ENCODE measurements at places on chromosomes 12 and 14. TPM values are rescaled to one million over a fixed set of nuclear protein-coding genes. Genes with fewer than 3 reads are reported as not detected.

The NPFF gene
- not detected for total RNA-seq

The RNFT2 gene
- not detected for total RNA-seq

The CCDC184 gene
- 0.39 TPM for total RNA-seq

The KRT2 gene
- total RNA-seq: not detected

The C12orf56 gene
- not detected for total RNA-seq

The ZNF10 gene
- 8.0 TPM for total RNA-seq

The CCND2 gene
- total RNA-seq: 129 TPM

The MYO1A gene
- total RNA-seq: 0.31 TPM

- ATAC-seq: no peak
These were observed 35.7 kb upstream of the DDX11 start for GRCh38 chr12:31037931-31038330.

GRCh38 chr14:77241955-77242354 is 29.1 kb downstream of the NGB start:
- ATAC-seq: no peak

DNA sequence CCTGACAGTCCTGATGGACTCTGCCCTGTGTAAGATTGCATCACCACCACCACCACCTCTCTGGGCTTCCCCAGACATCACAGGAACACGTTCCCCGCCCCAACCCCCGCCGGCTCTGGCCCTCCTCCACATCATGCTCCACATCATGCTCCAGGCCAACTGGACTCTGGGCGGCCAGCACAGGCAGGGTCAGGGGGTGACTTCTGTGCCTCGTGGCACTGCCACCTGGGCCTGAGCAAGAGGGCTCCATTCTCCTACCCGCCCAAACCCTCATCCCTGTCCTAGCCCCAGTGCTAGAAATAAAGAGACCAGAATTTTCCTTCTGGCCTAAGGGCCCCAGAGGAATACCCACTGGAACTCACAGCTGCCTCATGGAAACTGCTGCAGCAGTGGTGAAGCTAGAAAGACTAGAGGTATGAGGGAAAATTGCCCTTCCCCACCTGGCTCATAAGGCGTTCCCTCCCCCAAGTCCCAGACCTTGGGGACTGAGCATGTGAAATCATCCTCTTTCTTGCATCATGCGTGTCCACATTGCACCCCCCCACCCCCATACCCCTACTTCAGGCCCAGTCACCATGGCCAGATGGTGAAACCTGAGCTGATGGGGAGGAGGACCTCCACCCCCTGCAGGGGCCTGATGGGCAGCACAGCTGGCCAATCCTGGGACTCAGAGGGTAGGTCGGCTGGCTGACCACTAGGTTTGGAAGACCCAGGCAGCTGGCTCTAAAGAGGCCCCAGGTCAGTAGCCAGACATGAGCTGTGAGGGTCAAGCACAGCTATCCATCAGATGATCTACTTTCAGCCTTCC is at the start of gene INHBE:
Gene INHBE, plus strand, starts transcription at position 742 of the 808 bp plus-strand sequence. CDS start 230 bp downstream, outside the sequence.
- no peak for ATAC-seq

DNA sequence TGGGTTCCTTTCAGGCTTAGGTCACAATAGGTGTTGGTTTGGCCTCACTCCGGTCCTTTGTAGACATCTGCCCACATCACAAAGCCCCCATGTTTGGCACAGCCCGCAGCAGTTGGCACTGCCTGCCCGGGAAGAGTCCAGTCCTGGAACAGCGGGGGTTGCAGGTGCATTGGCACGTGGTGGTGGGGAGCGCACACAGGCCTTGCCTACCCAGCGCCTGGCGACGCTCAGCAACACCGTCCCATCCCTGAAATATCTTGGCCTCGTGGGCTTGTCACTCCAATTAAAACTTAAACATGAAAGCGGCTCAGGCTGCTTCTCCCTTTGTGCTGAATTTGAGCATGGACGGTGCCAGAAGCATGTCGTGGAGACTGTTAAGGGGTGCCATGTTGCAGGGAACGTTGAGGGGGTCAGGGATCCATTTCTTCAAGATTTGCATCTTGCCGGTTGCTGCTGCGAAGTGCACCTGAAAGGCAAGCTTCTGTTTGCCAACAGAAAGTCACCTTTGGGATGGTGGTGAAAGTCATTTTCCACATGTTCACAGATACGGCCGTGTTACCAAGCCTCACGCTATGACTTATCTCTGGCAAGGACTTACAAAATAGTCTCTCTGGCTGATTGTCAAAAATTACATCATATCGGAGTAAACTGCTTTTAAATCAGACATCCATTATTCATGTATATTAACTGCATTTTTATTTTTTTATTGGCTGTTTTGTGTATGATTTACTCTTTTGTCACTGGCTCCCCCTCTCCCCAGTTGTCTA is 91.5 kb downstream of the FBXW8 start:
- ATAC-seq: no peak

DNA sequence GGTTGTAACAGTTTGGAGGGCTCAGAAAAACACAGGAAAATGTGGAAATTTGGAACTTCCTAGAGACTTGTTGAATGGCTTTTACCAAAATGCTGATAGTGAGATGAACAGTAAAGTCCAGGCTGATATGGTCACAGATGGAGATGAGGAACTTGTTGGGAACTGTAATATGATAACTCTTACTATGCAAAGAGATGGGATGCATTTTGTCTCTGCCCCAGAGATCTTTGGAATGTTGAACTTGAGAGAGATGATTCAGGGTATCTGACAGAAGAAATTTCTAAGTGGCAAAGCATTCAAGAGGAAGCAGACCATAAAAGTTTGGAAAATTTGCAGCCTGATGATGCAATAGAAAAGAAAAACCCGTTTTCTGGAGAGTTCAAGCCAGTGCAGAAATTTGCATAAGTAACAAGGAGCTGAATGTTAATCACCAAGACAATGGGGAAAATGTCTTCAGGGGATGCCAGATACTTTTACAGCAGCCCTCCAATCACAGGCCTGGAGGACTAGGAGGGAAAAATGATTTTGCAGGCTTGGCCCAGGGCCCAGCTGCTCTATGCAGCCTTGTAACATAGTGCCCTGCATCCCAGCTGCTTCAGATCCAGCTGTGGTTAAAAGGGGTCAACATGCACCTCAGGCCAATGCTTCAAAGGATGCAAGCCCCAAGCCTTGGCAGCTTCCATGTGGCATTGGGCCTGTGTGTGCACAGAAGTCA is 572.7 kb upstream of the ATP2B1 start:
- no peak for ATAC-seq

- no peak for ATAC-seq
These were observed 72.4 kb downstream of the TTC9 start for GRCh38 chr14:70714055-70714550.

GRCh38 chr12:18358077-18358476 is 96.8 kb downstream of the PIK3C2G start:
- no peak for ATAC-seq

DNA sequence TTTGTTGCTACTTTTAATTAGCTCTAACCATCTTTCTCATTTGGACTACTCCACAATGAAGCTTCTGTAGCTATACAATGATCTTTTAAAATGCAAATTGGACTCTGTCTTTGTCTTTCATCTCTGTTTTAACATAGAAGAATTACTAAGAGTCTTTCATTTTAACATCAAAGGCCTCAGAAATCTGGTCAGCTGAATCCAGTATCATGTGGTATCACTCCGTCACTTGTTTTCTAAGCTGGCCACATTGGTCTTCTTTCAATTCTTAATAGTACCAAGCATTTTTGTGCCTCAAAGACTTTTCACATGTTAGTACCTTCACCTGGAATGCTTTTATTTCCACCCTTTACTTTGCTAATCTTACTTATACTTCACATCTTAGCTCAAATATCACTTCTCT is 95.5 kb upstream of the SLC16A7 start:
- ATAC-seq: no peak

- no peak for ATAC-seq
These were observed 484.8 kb downstream of the EGLN3 start for GRCh38 chr14:33465846-33466700.

- ATAC-seq: no peak
These were observed 10.6 kb downstream of the TMEM121 start for GRCh38 chr14:105536691-105537579.

DNA sequence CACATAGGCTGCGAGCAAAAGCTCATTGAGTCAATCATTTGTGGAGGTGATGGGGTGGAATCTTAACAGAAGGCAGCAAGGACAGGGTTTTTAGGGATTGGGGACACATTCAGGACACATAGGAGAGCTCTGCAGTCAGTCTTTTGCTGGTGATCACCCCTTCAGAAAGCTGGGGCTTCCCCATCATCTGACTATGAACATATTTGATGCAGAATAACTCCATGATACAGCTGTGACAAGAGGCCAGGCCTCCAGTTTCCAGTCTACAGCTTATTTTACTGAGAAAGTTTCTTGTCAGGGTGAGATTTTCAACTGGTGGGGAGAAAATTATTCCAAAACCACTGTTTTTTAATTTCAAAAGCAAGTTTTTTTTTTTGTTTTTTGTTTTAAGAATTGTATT is 134.2 kb downstream of the TMEM30B start:
- ATAC-seq: no peak

- no peak for ATAC-seq
These were observed 759.3 kb downstream of the BCL11B start for GRCh38 chr14:98512501-98513251.

DNA sequence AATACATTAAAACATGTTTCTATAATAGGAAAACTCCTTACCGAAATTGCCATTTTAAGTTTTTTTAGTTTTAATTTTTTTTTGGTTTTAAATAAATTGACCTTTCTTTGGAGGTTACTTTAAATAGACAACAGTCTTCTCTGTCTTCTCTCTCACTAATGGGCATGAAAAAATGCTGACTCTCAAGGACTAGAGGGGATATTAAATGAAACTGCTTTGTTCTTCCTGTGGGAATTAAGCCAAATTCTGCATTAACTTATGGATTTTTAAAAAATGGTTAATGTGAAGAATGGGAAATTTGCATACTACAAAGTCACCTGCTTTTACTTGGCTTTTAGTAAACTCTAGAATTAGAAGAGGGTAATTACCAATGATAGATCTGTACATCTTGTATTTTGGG is 378.9 kb downstream of the TMTC2 start:
- no peak for ATAC-seq

- ATAC-seq: no peak
These were observed 21.3 kb upstream of the POC1B start for GRCh38 chr12:89547101-89547500.

GRCh38 chr12:115541891-115542421 is 735.5 kb downstream of the MED13L start:
- ATAC-seq: no peak

GRCh38 chr12:1821805-1822204 is 1.4 kb downstream of the LRTM2 start:
- ATAC-seq: no peak

DNA sequence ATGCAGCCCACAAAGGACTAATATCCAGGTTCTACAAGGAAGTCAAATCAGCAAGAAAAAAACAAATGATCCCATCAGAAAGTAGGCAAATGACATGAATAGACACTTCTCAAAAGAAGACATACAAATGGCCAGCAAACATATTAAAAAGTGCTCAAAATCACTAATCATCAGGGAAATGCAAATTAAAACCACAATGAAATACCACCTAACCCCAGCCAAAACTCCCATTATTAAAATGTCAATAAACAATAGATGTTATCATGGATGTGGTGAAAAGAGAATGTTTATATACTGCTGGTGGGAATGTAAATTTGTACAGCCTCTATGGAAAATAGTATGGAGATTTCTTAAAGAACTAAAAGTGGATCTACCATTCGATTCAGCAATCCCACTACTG is 25.0 kb downstream of the SLC41A2 start:
- ATAC-seq: no peak

GRCh38 chr12:6336079-6336888 is 5.6 kb downstream of the TNFRSF1A start:
- peak; percentile 91 for ATAC-seq

- no peak for ATAC-seq
These were observed 239.3 kb downstream of the ALG10B start for GRCh38 chr12:38555620-38556591.

DNA sequence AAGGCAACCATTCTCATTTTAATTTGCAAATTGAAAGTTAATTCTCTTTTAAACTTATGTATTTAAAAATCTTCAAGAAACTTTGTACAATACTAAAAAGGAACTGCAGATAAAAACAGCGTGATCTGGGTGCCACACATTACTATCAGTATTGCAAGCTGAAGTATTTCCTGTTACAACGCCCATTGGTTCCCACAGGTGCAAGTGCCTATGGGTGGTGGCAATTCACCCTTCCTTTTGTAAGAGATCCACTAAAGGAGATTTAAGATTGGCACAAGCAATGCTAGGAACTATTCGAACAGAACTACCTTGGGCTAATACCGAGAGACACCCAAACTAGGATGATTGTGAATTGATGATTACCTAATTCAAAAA is 13.2 kb downstream of the TAOK3 start:
- no peak for ATAC-seq

All from gastroesophageal sphincter (tissue), 4 donors.